ENCODE measurements at places on chromosomes 11 and 22.

DNA sequence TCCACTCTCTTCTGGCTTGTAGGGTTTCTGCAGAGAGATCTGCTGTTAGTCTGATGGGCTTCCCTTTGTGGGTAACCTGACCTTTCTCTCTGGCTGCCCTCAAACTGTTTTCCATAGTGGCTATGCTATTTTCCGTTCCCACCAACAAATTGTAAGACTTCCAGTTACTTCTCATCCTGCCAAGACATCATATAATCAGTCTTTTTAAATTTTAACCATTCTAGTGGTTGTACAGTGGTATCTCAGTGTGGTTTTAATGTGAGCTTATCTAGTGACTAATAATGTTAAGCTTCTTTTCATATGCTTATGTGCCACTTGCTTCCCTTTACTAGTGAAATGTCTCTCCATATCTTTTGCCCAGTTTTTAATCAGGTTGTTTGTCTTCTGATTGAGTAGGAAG is 13.6 kb upstream of the TRIM29 start:
- no peak for DNase-seq

- no peak for DNase-seq
Measured at GRCh38 chr11:40401132-40401853, 1058.2 kb downstream of the LRRC4C start.

DNA sequence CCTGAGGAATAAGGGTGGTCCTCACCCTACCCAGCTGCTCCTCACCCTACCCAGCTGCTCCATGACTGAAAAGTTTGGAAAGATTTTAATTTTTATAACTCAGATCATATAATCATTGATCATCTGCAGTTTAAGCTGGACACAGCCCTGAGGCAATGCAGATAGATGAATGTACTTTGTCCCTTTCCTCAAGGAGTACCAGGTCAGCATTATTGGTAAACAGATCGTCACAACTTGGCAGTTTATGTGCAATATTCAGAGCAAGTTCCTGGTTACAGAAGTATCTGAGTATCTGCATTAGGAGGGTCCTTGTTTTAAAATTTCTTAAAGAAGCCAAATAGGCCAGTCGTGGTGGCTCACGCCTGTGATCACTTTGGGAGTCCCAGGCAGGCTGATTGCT is 3.6 kb downstream of the TNRC6B start:
- DNase-seq = no peak

- DNase-seq = no peak
Measured at GRCh38 chr22:27724709-27725108, 76.8 kb downstream of the MN1 start.

DNA sequence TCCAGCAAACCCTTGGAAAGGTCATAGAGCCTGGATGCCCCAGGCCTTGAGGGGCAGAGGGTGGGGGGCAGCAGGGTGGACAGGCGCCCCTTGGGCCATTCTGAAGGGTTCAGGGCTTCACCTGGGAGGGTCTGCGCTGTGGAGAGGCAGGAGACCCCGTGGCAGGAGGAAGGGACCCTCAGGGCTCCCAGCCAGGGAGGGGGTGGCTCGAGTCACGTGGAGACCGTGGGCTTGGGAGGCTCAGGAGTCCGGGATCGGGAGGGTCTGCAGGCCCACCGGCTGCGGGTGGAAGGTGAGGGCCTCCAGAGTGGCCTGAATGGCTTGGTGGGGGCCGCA is 48.5 kb upstream of the A4GALT start:
- no peak for DNase-seq

- DNase-seq = no peak
Measured at GRCh38 chr11:130435671-130436070, 7.3 kb upstream of the ADAMTS8 start.

- DNase-seq = no peak
Measured at GRCh38 chr22:45952553-45952952, 24.4 kb downstream of the WNT7B start.

- no peak for DNase-seq
Measured at GRCh38 chr11:117919781-117920221, 9.4 kb downstream of the TMPRSS13 start.

DNA sequence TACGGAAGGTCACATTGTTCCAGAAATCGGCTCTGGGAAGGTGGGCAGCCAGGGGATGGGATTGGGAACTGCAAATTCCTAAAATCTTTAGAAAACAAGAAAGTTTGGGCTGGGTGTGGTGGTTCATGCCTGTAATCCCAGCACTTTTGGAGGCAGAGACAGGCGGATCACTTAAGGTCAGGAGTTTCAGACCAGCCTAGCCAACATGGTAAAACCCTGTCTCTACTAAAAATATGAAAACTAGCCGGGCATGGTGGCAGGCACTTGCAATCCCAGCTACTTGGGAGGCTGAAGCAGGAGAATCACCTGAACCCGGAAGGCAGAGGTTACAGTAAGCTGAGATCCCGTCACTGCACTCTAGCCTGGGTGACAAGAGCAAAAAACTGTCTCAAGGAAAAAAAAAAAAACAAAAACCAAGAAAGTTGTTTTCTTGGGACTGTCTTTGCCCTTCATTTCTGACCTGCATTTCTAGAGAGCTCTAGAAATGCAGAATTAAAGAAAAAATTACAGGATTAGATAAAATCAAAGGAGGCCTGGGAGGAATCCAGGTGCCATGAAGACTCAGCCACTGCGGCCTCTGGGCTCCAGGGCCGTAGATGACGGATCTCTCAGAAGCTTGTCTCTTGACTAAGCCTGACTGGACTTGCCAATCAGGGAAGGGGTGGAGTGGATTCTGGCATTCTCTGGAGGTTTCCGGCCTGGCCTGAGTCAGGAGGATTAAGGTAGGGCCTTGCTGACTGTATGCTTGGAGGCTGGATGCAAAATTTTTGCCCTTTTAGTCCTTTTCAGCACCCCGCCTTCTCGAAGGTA is 5.3 kb upstream of the MALAT1 start:
- DNase-seq = peak; percentile 85

DNA sequence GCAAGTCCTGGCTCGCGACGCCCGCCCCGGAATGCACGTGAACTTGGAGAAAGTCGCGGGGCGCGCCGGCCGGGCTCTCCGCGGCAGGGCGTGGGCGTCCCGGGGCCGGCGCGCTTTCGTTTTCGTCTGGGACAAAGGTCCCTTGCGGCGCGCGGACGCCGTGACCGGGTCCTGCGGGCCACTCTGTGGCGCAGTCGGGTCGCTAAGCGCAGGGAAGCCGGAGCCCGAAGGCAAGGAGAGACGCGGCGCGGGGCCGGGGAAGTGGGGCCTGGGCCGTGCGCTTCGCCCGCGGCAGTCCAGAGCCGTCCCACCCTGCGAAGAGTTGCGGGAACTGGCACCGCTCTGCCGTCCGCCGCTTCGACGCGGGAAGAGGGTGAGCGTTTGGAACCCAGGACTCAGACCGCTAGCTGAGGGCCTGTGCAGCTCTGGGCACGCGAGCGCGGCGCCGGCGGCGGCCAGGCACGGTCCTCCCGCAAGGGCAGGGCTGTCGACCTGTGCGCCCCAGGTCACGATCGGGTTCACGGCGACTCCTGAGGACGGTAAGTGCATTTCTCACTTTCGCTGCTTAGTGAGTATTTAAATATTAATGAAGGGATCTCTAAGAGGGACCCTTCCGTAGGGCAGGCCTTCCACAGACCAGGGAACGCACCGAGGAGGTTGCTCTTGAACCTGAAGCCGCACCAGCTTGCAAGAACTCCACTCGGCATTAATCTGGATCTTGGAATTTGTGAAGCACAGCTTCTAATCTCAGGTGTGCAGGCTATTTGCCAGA is 78.0 kb upstream of the PPARA start:
- no peak for DNase-seq

- peak; percentile 74 for DNase-seq
Measured at GRCh38 chr22:43293655-43294392, 49.3 kb downstream of the SCUBE1 start.

- no peak for DNase-seq
Measured at GRCh38 chr11:15551901-15552851, 437.5 kb downstream of the INSC start.

DNA sequence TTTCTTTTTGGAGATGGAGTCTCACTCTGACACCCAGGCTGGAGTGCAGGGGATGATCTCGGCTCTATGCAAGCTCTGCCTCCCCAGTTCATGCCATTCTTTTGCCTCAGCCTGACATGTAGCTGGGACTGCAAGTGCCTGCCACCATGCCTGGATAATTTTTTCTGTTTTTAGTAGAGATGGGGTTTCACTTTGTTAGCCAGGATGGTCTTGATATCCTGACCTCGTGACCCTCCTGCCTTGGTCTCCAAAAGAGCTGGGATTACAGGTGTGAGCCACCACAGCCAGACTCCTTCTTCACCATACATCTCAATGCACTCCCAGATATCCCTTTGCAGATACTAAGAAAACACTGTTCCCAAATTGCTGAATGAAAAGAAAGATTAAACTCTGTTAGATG is 224.3 kb downstream of the OR4A5 start:
- no peak for DNase-seq

DNA sequence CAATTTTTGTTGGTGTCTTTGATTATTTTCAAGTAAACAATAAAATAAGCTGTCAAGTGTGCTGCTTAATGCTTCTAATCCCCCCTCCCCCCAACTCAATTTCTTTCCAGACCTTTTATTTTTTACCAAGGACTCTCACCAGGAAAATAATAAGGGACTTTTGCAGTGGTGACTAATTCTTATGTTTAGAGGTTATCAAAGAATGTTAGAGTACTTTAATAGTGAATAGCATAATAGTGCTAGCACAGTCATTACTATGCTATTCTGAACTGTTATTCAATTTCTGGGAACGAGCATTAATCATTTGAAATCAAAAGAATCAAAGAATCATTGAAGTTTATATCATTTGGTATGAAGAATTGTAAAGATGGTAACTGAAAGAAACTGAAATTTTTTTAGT is 251.4 kb downstream of the DDX10 start:
- no peak for DNase-seq

GRCh38 chr11:113023228-113023627 is 62.0 kb downstream of the NCAM1 start:
- DNase-seq = no peak

DNA sequence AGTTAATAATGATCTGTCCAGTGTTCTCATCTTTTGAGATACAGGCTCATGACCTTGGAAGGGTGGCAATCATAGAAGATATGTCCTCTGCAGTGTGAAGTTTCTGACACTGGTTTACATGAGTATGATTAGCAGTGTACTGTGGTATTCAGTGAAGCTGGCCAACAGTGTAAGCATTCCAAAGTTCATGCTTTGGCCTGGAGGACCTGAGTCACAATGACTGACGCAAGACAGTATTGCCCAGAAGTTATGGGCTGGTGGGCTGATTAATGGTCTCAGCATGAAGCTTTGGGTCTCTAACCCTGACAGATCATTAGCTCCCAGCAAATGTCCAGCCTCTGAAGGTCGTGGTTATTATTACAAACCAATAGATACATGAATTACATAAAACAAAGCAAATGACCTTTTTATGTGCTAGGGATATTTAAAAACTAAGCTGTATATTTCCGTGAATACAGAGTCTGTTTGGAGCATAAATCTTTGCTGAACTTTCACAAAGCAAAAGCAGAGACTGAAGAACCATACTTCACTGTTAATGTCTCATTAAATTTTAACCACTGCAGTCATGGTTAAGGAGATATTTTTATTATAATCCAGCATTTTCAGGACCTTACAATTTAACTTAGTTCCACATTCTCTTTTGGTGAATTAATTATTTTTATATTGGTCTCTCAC is 28.3 kb upstream of the USP47 start:
- DNase-seq = no peak

- no peak for DNase-seq
Measured at GRCh38 chr11:116918925-116919655, 81.7 kb upstream of the APOA1 start.

- DNase-seq = no peak
Measured at GRCh38 chr11:70038034-70038834, 39.9 kb upstream of the ANO1 start.

DNA sequence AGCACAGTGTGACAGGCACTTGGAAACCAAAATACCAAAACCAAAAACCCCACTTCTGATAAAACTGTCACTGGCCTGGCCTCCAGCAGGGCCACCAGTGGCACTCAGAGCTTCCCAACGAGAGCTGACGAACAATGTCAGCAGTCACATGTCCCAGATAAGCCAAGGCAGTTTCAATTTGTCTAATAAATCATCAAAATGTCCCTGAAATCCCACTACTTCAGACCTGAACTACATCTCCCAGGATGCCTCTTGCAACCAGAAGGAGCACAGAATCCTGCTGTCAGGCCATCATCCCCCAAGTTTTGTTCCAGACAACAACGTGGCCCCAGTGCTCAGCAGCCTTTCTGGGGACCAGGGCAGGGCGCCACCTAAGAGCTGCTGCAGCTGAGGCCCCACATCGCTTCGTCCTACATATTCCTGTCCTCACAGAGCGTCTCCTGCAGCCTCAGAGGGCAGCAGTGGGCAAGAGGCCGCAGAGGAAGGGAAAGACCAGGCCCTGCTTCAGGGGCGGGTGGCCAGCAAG is 25.1 kb downstream of the LRFN4 start:
- no peak for DNase-seq

DNA sequence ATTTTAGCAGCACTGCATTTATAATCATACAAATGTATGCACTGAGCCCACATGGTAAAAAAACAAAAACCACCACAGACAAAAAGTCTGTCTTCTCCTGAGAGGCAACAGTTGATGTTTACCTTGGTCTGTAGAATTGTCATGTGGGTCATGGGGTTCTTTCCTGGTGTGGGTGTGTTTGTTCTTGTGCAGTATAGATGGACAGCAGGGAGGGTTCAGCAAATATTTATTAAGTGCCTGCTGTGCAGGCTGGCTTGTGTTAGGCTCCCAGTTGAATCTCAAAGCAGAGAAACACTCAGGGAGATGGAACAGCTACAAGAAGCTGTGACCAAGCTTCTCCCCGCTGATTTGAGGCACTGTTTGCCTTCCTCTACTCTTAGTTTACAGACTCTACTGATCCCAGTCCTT is 82.2 kb downstream of the PISD start:
- DNase-seq = no peak

- no peak for DNase-seq
Measured at GRCh38 chr11:95699631-95700470, 89.7 kb downstream of the FAM76B start.

- DNase-seq = peak; percentile 22
Measured at GRCh38 chr22:49825944-49826602, 1.6 kb downstream of the BRD1 start.

DNA sequence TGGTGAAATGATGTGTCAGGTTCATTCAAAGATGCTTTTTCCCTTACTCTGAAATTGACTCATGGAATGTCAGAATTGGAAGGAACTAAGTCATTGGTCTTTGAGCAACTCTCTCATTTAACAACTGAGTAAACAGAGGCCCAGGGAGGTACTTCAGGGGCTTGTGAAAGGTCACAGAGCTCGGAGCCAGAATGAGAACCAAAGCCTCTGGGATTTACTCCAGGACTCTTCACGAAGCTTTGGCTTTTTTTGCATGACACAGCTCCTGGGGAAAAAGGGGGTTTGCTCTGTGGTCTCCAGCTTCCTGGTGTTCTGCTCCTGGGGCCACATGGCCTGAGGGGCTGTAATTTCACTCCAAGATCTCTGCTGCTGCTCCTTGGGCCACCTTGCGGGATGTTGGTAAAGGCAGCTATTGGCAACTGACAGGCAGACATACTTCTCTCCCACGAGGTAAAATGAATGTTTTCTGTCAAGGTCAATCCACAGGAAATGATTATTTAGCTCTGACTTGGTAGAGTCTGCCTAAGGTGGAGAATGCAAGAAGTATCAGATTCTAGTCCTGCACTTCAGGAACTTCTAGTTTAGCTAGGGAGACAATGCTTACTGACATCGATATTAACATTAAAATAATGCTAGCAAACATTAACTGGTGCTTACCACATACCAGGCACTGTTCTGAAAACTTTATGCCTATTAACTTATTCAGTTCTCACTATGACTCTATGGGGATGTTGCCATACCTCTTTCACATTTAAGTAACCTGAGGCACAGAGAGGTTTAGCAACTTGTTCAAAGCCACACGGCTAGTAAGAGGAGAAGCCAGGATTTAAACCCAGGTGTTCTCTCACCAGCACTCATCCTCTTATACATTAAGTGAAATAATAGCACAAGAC is 16.1 kb downstream of the PKNOX2 start:
- DNase-seq = no peak

GRCh38 chr22:23790819-23791737 is 4.3 kb downstream of the SMARCB1 start:
- no peak for DNase-seq
